Subcutaneous preadipocyte (primary cell): ENCODE measurements at places on chromosomes 3 and 15. TPM values are rescaled to one million over a fixed set of nuclear protein-coding genes. Genes with fewer than 3 reads are reported as not detected.

The SKOR1 gene
- under 0.01 TPM in 2 replicates for total RNA-seq

The GATA2 gene
- 1.6 TPM in 1 of 2 replicates, not detected in the other for total RNA-seq

The MEX3B gene
- 2.0 and 2.6 TPM in 2 replicates for total RNA-seq

The COL6A5 gene
- total RNA-seq: not detected in 2 replicates

The GOLGA8K gene
- under 0.01 TPM in 1 of 2 replicates, not detected in the other for total RNA-seq

The NR1I2 gene
- 0.20 TPM in 1 of 2 replicates, not detected in the other for total RNA-seq

The CFAP20DC gene
- total RNA-seq: 4.0 and 6.5 TPM in 2 replicates

The SAMMSON gene
- total RNA-seq: not detected in 2 replicates

The MUSTN1 gene
- not detected in 2 replicates for total RNA-seq

The CIB1 gene
- total RNA-seq: 24.6 and 29.4 TPM in 2 replicates

The DPPA4 gene
- total RNA-seq: not detected in 2 replicates

The LDHAL6B gene
- total RNA-seq: not detected in 2 replicates

The KY gene
- 0.73 and 1.2 TPM in 2 replicates for total RNA-seq

The LRIG1 gene
- 7.0 and 9.6 TPM in 2 replicates for total RNA-seq

The CD96 gene
- total RNA-seq: not detected in 2 replicates

The XCR1 gene
- total RNA-seq: not detected in 2 replicates

The ARHGEF26 gene
- total RNA-seq: 2.2 and 5.5 TPM in 2 replicates

The CELF6 gene
- total RNA-seq: not detected in 2 replicates

The GCNT3 gene
- 0.37 and 0.39 TPM in 2 replicates for total RNA-seq

The CPLX3 gene
- not detected in 2 replicates for total RNA-seq

The CTXN2 gene
- total RNA-seq: not detected in 2 replicates

The PRKCI gene
- 29.4 and 39.9 TPM in 2 replicates for total RNA-seq

The IGDCC3 gene
- total RNA-seq: not detected in 2 replicates
